ENCODE measurements at places on chromosomes 4 and X. TPM values are rescaled to one million over a fixed set of nuclear protein-coding genes. Genes with fewer than 3 reads are reported as not detected.

The ARSJ gene
- 0.67 TPM for total RNA-seq

The BMPR1B gene
- total RNA-seq = 1.3 TPM

The SGCB gene
- total RNA-seq = 40.2 TPM

DNA sequence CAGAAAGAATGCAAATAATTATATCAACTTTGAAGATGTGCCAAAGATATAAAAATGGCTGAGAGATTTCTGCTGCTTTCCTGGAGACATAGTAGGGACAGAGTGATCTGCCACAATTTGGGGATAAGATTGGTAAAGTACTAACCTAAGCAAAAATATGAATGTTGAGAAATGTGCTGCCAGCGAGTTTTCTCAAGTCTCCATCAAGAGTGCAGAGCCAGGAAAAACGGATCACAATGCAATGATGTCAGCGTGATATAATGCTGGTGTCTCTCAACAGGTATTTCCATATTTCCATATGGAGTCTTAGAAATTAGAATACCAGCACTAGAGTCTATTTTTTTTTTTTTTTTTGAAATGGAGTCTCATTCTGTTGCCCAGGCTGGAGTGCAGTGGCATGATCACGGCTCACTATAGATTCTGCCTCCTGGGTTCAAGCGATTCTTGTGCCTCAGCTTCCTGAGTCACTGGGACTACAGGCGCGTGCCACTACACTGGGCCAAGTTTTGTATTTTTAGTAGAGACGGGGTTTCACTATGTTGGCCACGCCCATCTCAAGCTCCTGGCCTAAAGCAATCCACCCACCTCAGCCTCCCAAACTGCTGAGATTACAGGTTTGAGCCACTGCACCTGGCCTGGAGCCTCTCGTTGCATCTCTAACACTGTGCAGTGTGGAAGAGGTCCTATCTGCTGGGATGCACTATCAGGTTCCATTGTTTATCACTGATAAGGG, 893.5 kb downstream of the TRIML1 start:
- DNase-seq = no peak

- DNase-seq = no peak
Observed at GRCh38 chrX:121256647-121257046, 209.2 kb downstream of the GLUD2 start.

DNA sequence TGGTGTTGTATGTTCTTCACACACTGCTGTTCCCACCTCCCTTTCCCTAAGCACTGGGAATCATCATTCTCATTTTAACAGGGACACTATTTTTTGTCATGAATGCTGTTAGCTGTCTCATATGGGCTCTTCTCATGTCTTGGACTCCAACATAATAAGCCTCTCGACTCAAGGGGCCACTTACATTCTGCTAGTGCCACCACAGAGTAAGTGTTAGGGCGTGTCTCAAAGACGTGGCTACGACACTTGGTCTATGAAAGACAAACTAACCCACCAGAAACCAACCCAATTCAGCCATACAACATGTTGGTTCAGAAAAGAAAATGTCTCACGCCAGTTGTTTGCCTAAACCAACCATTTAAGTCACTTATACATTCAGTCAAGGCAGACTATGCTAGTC, 32.2 kb downstream of the SEL1L3 start:
- no peak for DNase-seq

The SCML2 gene
- total RNA-seq = 0.42 TPM

The TLR10 gene
- not detected for total RNA-seq

GRCh38 chr4:16250661-16251365, 24.5 kb upstream of the TAPT1 start:
- no peak for DNase-seq

DNA sequence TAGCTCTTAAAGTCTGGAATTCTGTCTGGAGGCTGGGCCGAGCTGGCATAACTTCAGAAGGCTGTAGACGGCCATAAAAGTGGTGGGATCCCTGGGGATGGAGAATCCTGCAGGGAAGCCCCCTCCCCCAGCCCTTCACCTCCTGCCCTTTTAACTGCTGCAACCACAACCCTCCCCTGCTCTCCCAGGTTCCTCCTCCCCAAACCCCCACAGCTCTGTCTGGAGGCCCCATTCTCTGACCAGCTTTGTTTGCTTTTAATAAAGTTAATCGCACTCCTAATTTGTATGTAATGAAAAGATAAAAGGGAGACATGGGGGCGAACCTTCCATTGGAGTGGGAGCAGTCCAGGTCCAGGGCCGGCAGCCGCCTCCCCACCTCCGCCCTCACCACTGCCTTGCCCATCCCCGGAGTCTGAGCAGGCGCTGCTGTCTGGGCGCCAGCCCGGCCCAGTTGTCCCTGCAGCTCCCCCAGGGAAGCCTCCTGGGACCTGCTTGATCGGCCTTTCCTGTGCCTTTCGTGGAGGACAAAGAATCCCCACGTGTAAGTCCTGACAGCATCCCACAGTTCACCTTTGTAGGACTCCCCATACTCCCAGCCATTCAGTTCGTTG, 84.3 kb downstream of the PJA1 start:
- DNase-seq = no peak

Measured in gastrocnemius medialis (tissue), 4 donors.